Stimulated activated CD4-positive, alpha-beta T cell treated with anti-CD3 and anti-CD28 coated beads, Interleukin-1b, Interleukin-23, amount 100 ng/mL, for 24 hours (primary cell): ENCODE measurements at places on chromosomes 12 and 14.

GRCh38 chr12:45324391-45324790 lies 108.5 kb downstream of the ANO6 start:
- no peak for DNase-seq

- no peak for DNase-seq
Observed at GRCh38 chr12:132389026-132389425, 59.6 kb upstream of the GALNT9 start.

DNA sequence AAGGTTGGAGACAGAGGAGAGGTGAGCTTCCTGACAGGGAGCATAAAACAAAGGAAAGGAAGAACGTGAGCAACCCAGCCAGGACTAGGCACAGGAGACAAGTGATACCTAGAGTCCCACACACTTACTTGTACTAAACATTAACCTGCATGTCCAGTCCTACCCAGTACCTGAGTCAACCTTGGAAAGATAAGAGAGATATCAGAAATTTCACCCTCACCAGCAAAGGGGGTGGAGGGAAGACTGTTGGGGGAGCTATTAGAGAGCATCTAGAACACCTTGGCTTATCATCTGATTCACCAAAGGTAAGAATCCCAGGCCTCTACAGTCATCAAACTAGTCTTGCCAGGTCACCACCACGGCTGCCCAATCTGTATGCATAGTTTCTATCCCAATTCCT lies 11.1 kb downstream of the KLHL33 start:
- no peak for DNase-seq

DNA sequence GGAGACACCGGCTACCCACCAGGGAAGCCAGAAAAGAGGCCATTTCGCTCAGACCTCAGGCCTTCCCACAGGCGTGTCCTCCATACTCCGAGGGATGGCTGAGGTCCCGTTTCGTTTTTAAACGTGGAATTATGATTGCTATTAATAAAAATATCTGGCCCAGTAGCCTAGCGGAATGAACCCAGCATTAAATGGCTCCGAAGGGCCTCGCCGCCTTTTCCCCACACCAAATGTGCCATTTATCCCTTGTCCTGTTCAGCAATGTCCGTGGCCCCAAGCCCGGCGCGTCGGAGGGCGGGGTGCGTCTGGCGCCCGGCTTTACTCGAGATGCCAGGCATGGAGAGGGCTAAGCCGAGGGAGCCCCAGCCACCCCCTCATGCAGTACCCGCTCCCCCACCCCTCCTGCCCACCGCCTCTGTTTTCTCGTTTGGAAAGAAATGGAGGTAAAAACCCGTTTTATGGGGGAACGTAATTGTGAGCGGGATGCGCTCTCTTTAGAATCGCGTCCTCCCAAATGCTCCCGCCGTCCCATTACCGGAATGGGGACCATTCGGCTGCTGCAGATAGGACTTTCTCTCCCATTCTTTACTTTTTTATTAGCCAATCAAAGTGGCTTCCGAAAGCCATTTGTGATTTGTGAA lies 5.7 kb downstream of the HOXC8 start:
- DNase-seq: no peak

- DNase-seq: no peak
Observed at GRCh38 chr12:82593901-82594396, 92.8 kb upstream of the TMTC2 start.

DNA sequence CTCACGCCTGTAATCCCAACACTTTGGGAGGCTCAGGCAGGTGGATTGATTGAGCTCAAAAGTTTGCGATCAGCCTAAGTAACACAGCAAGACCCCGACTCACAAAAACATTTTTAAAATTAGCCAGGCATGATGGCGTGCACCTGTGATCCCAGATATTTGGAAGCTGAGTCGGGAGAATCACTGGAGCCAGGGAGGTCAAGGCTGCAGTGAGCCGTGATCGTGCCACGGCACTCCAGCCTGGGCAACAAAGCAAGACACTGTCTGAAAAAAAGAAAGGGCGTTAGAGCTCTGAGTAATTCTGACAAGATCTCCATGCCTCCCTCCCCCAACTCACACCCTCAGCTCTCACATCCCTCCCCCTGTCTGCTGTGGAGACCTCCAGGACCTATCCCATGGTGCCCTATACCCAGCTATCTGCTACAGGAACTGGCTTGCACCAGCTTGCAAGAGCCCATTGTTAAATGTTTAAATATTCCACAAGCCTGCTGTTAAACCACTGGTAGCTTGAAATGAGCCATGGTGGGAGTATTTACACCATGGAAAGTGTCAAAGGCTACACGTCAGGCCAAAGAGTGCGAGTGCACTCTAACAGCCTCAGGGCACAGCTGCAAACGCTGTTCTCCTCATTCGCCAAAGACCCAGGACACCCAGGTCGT lies 35.1 kb upstream of the PPP2R5C start:
- no peak for DNase-seq

GRCh38 chr12:47158792-47159191 lies 79.0 kb upstream of the AMIGO2 start:
- DNase-seq: no peak

DNA sequence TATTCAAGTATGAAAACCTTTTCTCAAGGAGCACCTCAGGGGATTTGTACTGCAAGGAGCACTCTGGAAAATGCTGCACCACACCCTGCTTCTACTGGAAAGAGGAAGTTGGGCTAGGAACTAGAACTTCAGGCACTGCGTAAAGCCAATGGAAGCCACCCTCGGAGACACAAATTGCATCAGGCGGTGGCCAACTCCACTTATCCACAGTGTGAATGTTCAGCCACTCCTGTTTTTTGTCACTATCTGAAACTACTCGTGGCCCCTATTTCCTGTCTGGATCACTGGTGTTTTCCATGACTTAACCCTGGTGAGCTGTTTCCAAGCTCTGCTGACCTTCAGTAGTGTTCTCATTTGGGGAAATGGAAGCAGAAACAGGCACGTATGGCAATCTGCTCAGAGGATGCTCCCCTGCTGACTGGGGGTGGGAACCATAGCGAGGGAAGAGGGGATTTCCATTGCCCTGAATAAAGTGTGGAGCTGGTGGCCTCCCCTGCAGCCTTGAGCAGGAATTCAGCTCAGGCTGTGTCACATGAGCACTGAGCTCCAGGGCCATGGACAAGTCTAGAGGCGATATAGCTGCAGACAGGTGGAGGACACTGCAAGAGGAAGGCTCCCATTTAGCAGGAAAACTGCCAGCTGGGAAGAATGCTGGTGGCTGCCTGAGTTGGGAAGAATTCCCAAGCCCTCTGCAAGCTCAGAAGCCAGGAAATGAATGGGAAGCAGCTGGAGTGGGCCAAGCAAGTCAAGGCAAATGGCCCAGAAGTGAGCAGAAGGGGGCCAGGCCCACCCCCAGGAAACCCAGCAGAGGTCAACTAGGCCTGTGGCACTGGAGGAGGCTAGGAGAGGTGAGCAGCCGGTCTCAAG lies 50.5 kb upstream of the RAP1B start:
- DNase-seq: no peak

DNA sequence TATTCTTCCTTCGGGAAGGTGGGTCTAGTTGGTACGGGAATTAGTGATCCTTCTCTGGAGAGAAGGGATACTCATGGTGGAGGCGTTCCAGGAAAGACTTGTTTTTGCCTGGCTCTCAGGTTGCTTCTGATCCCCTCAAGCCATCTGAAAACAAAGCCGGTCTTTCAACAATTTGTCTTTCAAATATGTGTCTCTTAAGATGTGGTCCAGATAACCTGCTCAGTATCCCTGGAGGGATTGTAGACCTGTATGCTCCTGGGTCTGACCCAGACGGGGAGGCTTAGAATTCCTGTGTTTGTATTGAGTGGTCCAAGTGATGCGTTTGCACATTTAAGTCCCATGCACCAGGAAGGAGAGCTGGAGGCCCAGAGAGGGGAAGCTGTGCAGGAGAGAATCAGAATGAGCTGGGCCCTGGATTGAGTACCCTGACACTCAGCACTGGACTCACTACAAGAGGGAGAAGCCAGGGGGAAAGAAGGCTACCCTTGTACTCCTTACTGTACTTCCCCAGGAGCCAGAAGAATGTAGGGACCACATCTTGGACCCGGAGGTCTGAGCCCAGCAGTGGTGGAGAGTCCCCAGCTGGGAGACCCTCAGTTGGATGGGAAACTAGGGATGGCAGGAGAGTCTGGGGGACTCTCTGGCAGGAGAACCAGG lies 40.4 kb downstream of the ERH start:
- DNase-seq: no peak

DNA sequence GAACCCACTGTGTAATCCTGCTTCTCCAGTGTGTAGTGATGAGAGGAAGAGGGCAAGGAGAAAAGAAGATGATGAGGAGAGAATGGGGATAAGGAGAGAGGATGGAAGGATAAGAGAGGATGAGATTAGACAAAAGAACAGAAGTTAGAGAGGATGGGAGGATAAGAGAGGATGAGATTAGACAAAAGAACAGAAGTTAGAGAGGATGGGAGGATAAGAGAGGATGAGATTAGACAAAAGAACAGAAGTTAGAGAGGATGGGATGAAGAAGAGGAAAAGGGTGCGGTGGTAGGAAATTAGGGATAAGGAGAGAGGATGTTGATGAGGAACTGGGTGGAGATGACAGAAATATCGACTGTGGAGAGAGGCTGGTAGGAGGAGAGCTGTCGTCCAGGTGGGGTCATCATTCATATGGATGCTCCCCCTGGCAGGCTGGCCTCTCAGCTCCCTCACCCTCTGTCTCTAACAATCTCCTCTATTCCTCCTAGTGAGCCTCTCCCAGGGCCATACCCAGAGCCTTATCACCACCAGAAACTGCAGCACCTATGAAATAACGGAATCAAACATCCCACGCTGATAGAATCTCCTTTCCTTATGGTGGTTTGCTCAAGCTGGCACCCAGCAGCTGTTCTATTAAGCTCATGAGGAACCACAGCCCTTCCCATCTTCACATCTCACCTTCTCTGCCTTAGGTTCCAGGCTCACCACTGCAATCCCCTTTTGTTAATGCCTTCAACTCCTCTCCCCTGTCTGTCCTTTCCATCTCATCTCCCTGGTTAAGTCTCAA lies 6.0 kb upstream of the CIROP start:
- no peak for DNase-seq

DNA sequence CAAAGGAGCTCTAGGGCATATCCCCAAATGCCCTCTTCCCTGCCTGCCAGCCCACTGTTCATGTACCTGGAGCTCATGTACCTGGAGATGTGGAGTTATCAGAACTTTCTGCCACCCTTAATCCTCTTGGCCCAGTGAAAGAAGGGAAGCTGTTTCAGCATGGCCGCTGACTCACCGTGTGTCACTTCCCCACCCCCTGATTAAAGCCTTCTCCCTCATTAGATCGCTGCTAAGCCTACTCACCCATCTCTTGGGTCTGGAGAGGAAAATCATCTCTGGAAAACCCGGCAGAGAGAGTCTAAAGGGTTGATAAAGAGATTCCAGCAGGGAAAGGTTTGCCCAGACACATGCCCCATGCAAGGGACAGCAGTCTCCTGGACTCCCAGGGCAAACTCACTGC lies 4.5 kb upstream of the LTBP2 start:
- DNase-seq: no peak

- DNase-seq: no peak
Observed at GRCh38 chr12:45732250-45732649, 2.7 kb downstream of the ARID2 start.

DNA sequence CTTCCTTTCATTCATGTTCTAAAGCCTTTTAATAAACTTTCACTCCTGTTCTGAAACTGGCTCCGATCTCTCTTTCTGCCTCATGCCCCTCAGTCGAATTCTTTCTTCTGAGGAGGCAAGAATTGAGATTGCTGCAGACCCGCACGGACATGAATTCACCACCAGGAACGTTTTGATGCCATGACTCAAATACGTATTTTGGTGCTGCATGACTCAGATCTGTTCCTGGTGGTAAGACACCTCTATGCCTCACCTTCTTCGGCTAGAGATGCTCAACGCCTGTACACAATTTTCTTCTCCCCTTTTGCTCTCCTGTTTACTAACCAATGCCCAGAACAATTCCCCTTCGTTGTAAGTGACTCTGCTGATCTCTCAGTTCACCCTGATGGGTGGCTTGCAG lies 52.0 kb upstream of the RIMBP2 start:
- DNase-seq: no peak

DNA sequence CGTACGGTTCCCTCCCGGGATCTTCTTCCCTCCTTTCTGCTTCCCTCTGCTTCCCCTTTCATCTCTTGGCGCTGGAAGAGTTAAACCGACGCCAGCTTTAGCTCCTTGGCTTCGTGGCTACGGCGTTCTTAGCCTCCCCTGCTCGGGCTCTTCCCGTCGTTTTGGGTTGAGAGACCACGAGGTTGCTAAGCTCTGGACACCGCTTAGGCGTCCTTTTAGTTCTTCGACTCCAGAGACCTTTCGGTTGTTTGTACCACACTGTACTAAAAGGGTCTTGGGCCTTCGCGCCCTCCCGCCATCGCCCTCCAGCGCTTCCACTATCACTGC lies 545 bp downstream of the CPSF2 start:
- no peak for DNase-seq

GRCh38 chr12:95815632-95816212 lies 25.2 kb upstream of the NTN4 start:
- no peak for DNase-seq

DNA sequence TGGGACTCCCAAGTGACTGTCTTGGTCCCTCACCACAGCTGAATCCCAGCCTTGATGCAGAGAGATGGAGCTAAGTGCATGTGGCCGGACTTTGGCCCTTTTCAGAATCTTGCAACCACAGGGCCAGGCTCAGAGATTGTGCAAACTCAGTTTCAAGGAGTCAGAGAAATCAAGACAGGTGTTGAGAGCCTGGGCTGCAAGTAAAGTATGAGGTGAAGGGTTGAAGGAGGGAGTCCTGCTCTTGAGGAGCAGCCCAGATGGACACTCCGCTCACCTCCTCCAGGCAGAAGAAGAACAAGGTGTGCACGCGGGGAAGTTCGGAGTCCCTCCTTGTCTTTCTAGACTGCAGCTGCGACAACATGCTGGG lies 6.3 kb upstream of the BMP4 start:
- DNase-seq: no peak

DNA sequence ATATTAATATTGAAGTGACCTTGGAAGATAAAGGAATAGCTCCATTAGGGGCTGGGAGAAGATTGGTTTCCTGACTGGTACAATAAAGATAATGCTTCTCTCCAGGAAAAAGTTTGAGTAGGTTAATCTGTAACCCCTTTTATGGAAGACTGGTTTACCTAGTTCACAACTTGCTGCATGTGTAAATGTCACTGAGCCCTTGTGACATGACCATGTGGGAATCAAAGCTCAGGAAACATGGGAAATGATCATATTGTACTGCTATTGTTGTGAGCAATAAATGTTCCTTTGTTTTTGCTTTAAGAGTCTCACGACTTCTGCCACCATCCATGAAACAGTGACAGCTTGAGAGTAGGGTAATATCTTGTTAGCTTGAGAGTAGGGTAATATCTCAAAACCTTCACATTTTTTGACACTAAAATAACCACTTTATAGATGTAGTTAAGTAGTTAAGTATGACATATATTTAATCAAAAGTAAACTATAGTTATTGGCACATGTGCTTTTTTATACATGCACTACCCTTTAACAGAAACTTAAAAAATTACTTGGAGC lies 1338.6 kb downstream of the FSCB start:
- DNase-seq: no peak

DNA sequence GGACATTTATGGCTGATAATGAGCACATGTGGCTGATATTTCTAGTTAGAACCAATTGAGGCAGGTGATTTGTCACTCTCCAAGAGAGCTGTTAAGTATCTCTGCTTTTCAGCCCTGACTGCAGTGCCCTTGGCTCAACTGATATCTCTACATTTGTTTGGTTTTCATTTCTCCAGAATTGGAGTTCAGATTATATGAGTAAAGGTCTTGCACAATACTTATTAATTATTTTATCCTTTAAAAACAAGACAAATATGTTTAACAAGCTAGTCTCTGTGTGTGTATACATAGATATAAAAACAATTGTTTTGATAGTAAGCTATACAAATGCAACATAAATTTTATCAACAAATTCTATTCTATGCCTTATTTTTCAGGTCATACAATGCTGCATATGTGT lies 105.2 kb downstream of the BRMS1L start:
- no peak for DNase-seq

GRCh38 chr14:94773061-94773648 lies 3.2 kb upstream of the GSC start:
- DNase-seq: no peak
